Dermis lymphatic vessel endothelial cell (primary cell): ENCODE measurements at places on chromosomes 16 and 17. TPM values are rescaled to one million over a fixed set of nuclear protein-coding genes. Genes with fewer than 3 reads are reported as not detected.

The APOBR gene
- total RNA-seq, result under 0.01 TPM in 2 replicates

The NACA2 gene
- total RNA-seq, result not detected in 2 replicates

The SULT1A4 gene
- total RNA-seq, result 4.7 and 14.3 TPM in 2 replicates

The RAMP2 gene
- 15.6 and 21.5 TPM in 2 replicates for total RNA-seq

The ZNF624 gene
- 6.9 and 7.2 TPM in 2 replicates for total RNA-seq

The PSMD11 gene
- 86.9 and 99.6 TPM in 2 replicates for total RNA-seq

The PCGF2 gene
- total RNA-seq, result 3.6 TPM in 2 replicates

The KRT12 gene
- not detected in 2 replicates for total RNA-seq

The CIBAR2 gene
- not detected in 2 replicates for total RNA-seq

The TMEM114 gene
- total RNA-seq, result not detected in 2 replicates

The EPN3 gene
- under 0.01 TPM in 2 replicates for total RNA-seq

The NAGS gene
- 2.4 TPM in 2 replicates for total RNA-seq

The BAIAP2 gene
- total RNA-seq, result 45.2 and 62.4 TPM in 2 replicates

The MMP2 gene
- 18.9 and 27.2 TPM in 2 replicates for total RNA-seq

The CES5A gene
- total RNA-seq, result not detected in 2 replicates

The MYOCD gene
- under 0.01 TPM in 1 of 2 replicates, not detected in the other for total RNA-seq

The SBK1 gene
- total RNA-seq, result under 0.01 TPM in 2 replicates

The COG8 gene
- total RNA-seq, result 21.3 and 28.6 TPM in 2 replicates

The SNAI3 gene
- 0.11 and 0.17 TPM in 2 replicates for total RNA-seq

The MTSS2 gene
- total RNA-seq, result 13.9 and 14.7 TPM in 2 replicates

The CXCL16 gene
- total RNA-seq, result 0.54 and 0.77 TPM in 2 replicates
